IMR-90 (cell line): ENCODE measurements at places on chromosomes 6 and 20.

DNA sequence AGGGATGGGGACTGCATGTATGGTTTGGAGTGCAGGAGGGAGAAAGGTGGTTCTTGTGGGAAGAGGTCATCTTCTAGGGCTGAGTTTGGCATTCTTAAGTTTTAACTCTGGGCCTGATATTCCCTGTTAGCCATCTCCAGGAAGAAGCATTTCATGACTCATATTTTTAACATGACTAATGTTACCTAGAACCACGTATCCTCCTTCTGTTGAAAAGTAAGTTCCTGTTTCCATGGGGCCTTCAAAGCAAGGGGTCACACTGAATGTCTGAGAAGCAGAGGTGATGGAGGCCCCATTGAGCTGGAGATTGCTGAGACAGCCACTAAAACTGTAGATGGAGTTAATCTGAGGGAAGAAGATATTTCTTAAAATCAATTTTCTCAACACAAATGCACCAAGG lies 30.2 kb downstream of the FAM229B start:
- DNase-seq = peak; percentile 62

DNA sequence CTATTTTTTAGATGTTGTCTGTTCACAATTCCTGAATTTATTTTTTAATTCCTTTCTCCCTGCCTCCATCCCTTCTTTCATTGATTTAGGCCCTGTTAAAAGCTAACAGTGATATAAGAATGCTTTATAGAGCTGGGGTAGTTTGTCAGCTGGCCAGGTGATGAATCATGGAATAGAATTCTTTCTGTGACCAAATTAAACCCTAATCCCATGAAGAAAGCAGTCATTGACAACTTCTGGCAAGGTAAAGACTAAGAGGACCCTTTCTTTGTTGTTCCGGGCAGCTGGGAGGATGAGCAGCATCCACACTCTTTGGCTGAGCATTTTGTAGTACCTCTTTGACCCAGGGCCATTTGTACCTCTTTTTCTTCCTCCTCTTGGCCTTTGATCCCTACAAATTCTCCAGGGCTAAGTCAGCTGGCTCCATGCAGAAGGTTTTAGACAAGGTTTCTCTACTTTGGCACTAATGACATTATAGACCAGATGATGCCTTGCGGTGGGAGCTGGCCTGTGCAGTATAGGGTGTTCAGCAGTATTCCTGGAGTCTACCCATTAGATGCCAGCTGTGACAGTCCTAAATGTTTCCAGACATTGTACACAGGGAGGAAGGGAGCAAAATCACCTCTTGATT lies 102.9 kb downstream of the SLX4IP start:
- peak; percentile 73 for DNase-seq

GRCh38 chr6:85431271-85431670 lies 18.6 kb upstream of the NT5E start:
- no peak for DNase-seq

DNA sequence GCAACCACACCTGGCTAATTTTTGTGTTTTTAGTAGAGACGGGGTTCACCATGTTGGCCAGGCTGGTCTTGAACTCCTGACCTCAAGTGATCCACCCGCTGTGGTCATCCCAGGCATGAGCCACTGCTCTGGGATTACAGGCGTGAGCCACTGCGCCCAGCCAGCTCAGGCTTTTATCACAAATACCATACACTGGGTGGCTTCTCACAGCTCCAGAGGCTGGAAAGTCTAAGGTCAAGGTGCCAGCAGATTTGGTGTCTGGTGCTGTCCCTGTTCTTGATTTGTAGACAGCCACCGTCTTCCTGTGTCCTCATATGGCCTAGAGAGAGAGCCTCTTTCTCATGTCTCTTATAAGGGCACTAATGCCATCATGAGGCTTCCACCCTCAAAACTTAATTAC lies 25.9 kb downstream of the SHLD1 start:
- no peak for DNase-seq

GRCh38 chr6:138509371-138509770 lies 10.1 kb upstream of the NHSL1 start:
- DNase-seq = peak; percentile 52

DNA sequence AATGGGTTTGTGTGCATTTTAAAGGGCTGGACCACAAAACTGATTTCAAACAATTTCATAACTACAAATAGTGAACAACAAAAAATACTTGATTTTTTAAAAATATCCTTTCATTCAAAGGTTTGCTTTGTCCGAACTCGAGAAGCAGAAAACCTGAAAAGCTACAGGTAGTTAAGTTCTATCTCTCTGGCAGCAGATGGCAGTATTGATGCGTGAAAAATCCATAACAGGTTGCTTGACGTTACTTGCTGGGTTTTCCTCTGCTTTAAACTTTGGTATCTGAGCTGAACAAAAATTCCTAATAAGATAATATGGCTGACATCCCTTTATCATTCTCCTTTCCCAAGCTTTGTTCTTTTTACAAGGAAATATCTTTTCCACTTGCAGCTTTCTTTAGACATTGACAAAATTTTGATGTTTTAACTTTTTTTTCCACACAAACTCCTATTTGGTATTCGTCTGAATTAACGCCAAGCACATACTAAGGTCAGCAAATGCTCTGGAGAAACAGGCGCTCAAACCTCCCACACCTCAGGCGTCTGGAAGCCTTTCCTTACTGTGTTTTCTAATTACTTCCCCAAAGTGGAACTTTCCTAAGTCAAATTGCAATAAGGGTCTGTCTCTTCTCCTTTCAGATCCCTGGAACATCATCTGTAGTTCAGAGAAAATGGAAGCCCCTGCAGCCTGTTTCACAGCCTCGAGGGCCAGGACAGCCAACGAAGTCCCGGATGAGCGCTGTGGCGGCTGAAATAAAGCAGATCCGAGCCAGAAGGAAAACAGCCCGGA lies 50.3 kb upstream of the GFRAL start:
- peak; percentile 72 for DNase-seq

DNA sequence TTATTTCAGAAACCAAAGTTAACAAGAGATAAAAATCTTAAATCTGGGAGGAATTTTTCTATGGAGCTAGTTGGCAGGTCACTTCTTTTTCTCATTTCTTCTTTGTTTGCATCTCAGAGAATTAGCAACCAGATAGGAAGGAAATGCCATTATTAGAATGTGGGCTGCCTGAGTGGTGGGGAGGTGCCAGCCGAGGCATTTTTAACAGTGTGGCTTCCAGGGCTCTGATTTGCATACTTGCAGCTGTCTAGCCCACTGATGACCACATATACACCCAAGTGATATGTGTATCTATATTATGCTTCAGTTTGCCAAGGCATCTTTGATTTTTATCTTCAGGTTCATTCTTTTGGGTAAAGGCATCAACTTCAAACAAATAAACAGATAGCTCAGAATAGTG lies 206.7 kb downstream of the CLIC5 start:
- DNase-seq = no peak
